Stimulated activated CD4-positive, alpha-beta T cell treated with anti-CD3 and anti-CD28 coated beads, Interleukin-15, amount 100 ng/mL, for 24 hours (primary cell): ENCODE measurements at places on chromosomes 5 and 9.

DNA sequence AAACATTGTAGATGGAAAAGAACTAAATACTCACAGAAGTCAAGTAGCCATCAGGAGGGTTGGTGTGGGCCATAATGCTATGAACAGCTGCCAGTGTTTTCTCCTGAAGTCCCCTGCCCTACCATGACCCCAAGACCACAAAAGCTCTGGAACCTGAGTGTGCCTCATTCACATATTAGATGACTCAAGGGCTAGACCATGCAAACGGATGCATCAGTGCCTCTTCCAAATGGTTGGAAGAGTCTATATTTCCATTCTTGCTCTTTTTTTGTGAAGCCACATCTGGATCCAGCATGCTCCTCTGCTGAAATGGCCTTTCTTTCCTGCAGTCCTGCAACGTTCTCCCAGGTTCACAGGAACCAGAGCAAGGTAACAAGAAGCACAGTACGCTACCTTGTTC, 136.6 kb upstream of the EPB41L4A start:
- DNase-seq: no peak

- no peak for DNase-seq
Observed at GRCh38 chr9:87872079-87872624, 10.5 kb upstream of the SPATA31E1 start.

DNA sequence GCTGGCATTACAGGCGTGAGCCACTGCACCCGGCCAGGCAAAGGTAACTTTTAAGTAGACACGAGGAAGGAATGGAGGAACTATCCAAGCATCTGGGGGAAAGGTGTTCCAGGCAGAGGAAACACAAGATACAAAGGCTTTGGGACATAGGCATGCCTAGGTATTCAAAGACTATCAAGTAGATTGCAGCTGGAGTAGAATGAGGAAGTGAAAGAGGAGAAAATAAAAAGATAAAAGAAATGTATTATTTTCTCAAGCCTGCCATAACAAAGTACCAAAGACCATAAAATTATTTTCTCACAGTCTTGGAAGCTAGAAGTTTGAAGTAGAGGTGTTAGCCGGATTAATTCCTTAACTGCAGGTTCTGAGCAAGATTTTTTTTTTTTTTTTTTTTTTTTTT, 39.9 kb upstream of the GRIN3A start:
- no peak for DNase-seq

- peak; percentile 67 for DNase-seq
Observed at GRCh38 chr9:121267689-121268597, at the start of gene GSN. GSN (plus strand) TSS chr9:121268162; CDS start chr9:121301972, 33,810 bp downstream.

GRCh38 chr5:1299511-1299850, 4.6 kb upstream of the TERT start:
- no peak for DNase-seq
